ENCODE measurements at places on chromosomes 2 and 18. TPM values are rescaled to one million over a fixed set of nuclear protein-coding genes. Genes with fewer than 3 reads are reported as not detected.

Gene GLI2
- 16.6 TPM for total RNA-seq

Gene HRH4
- not detected for total RNA-seq

Gene GCKR
- total RNA-seq = 0.36 TPM

Gene KCNIP3
- 2.0 TPM for total RNA-seq

Gene ACVR2A
- 3.7 TPM for total RNA-seq

Gene ALKAL2
- not detected for total RNA-seq

Gene VSNL1
- total RNA-seq = not detected

Gene SERPINB4
- 0.08 TPM for total RNA-seq

Gene ASTL
- total RNA-seq = not detected

Gene SERPINB13
- not detected for total RNA-seq

Gene L3MBTL4
- total RNA-seq = not detected

Gene RPRM
- total RNA-seq = not detected

Gene CAD
- 55.7 TPM for total RNA-seq

Gene CHRND
- total RNA-seq = not detected

Gene CAPN14
- 0.03 TPM for total RNA-seq

Gene TCF7L1
- 10.4 TPM for total RNA-seq

Gene DCTN1
- 144 TPM for total RNA-seq

Gene PROKR1
- not detected for total RNA-seq

Gene LHCGR
- not detected for total RNA-seq

Gene NCK2
- 22.5 TPM for total RNA-seq

Gene LYG1
- 1.5 TPM for total RNA-seq

Measured in A549 treated with Mapracorat at 1 μM for 4 hours (cell line).